ENCODE measurements at places on chromosomes 5 and 9.

DNA sequence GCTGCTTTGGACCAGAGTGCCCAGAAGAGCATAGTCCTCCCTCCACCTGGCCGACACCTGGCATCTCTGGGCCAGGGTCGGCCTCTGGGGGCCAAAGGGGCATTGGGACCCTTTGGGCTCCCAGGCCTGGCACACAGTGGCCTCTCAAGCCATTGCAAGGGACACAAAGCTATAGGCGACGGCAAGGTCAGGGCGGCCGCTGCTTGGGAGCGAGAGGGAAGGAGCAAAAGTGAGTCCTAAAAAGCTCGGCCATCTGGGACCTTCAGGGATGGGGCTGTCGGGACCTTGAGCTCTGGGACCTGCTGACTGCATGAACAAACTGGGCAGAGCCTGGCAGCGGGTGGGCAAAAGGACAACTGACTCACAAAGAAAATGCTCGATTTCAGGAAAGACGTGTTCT lies 13.9 kb downstream of the DBH start:
- DNase-seq: no peak

GRCh38 chr9:37180138-37180537 lies 59.8 kb downstream of the ZCCHC7 start:
- DNase-seq: no peak

DNA sequence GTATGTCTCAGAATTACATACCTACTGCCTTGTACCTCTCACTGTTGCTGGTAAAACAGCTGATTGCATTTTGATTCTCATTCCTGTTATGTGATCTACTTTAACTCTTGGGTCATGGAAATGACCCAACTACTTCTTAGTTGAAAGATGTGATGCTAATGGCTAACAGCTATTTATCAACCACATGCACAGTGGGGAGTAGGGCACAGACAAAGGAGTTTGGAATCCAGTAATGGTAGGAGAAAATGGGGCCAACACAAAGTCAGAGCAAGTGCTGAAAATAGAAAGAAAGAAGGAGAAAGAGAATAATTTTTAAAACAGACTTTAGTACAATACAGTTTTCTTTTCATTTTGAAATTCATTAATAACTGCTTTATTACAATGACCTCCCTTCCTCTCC lies 241.0 kb downstream of the PTPRD start:
- no peak for DNase-seq

DNA sequence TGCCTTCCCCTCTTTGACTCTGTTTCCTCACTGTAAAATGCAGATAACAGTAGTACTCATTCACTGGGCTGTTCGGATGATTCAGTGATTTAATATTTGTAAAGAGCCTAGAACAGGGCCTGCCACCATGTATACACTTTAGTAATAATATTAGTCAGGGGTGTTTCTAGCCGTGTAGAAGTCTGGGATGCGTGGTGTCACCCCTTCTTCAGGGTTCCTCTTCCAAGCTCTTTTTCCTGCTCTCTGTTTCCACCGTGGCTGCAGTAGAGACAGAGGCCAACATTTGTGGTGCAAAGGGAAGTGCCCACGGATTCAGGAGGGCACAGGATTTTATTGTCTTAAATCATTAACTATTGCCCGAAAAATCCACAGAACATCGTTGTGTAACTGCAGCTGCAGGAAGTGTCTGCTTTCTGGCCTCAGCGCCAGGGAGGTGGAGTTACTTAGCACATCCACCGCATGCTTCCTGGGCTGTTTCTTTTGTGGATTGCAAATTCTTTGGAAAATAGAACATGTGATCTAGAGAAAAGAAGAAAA lies 61.7 kb downstream of the TRIO start:
- DNase-seq: peak; percentile 81

DNA sequence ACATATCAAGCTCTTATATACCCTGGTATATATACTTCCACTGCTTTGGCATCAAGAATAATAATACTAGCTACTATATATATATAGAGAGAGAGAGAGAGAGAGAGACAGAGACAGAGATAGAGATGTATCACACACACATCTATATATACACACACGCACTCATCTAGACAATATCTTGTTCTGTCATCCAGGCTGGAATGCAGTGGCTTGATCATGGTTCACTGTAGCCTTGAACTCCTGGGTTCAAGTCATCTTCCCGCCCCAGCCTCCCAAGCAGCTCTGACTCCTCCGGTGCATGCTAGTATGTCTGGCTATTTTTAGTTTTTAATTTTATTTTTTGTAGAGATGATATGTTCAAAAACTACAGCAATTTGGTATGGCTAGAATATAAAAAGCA lies 22.5 kb downstream of the ANKHD1 start:
- DNase-seq: no peak

GRCh38 chr9:83141887-83142286 lies 78.9 kb upstream of the RASEF start:
- no peak for DNase-seq

DNA sequence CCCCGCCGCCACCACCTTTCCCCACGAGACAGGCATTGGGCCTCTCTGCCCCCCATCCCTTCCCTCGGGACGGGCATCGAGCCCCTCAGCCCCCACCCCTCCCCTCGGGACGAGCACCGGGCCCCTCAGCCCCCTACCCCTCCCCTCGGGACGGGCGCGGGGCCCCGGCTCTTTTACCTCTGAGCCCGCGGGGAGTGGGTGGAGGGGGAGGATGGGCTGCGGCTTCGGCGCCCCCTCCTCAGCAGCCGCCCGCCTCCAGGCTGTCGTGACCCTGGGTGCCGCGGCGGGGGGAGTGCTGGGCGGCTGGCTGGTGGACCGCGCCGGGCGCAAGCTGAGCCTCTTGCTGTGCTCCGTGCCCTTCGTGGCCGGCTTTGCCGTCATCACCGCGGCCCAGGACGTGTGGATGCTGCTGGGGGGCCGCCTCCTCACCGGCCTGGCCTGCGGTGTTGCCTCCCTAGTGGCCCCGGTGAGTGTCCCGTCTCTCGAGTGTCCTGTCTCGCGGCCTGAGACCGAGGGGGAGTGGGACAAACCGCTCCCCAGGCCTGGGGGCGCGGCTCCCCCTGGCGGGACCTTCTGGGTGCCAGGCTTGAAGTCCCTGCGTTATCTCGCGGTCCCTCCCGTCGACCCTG lies 791 bp downstream of the SLC2A8 start:
- peak; percentile 58 for DNase-seq

Data from lung (tissue), 17 donors.